Cardiac fibroblast (primary cell): ENCODE measurements at places on chromosomes 12 and 14.

DNA sequence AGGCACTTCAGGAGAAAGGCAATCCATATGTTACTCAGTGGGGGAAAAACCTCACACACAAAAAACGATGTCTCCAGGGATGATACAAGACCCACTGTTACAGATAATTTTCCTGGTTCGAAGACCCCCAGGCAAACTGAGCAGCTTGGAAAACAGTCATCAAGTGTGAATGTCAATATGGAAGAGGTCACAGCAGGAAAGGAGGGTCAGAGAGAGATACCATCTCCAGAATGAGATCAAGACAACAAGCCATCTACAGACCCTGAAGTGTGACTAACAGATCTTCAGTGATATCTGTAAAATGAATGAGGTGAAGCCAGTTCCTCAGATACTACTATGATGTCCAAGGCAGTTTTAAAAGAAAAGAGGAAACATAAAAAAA lies 28.6 kb downstream of the GNS start:
- DNase-seq: no peak

DNA sequence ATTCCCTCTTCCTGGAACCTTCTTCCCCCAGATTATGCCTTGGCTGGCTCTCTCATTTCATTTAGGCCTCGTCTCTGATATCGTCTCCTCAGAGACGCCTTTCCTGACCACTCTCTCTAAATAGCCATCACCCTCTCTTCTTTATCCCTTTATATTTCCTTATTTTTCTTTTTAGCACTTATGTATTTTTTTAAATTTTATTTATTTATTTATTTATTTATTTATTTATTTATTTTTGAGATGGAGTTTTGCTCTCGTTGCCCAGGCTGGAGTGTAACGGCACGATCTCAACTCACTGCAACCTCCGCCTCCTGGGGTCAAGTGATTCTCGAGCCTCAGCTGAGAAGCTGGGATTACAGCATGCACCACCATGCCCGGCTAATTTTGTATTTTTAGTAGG lies 8.1 kb upstream of the ATP5MC2 start:
- DNase-seq: no peak

GRCh38 chr14:45972416-45972815 lies 679.2 kb downstream of the RPL10L start:
- DNase-seq: no peak

GRCh38 chr14:32021341-32021740 lies 55.8 kb upstream of the ARHGAP5 start:
- no peak for DNase-seq

GRCh38 chr12:101855976-101856375 lies 21.4 kb upstream of the DRAM1 start:
- no peak for DNase-seq

- DNase-seq: peak; percentile 47
These were observed 39.8 kb downstream of the GRIN2B start for GRCh38 chr12:13941258-13942249.

- peak; percentile 20 for DNase-seq
These were observed 181.6 kb downstream of the SOX5 start for GRCh38 chr12:23767834-23768233.

GRCh38 chr12:69000540-69001243 lies 67.7 kb upstream of the CPM start:
- DNase-seq: no peak

DNA sequence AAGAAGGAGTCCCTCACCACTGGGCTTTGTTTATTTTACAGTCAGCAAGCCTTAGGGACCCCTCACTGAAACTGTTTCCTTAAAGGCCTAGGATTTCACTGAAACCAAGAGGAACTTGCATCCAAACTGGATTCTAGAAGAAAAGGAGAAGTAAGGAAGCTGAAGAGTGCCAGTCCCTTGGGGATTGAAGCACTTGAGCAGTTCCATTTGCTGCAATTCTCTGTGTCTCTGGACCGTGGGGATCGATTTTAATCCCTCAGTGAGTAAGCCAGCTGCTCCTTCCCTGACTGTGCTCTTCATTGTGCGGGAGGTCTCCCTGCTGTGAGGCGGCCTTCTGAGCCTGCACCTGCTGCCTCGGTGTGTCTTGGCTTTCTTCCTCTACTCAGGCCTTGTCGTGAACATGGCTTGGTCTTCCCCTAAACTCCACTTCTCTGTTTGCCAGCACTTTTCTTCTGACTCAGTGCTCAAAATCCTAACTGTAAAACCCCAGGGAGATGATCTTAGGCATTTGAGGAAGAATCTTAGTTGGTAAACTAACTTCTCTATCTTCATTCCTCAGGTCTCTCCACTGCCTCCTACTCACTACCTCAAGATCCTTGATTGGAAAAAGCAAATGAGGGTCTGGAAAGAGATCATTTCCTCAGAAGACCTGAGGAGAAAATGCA lies 132.6 kb downstream of the SLC38A6 start:
- peak; percentile 37 for DNase-seq

DNA sequence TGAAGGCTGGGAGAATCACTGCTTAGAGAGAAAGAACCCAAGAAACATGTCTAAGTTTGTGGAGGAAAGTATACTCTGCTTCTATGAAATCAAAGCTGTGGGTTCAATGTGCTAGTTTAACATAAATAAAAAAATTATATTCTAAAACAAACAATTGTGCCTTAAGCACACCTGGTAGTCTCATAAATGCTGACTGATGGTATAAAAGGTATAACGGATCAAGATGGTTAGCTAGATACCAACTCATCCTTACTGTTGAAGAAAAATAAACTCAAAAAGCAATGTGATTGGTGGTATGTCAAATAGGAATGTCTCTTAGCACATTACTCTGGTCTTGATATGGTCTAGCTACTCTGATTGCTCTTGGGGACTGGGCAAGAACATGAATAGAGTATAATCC lies 117.8 kb downstream of the SLC41A2 start:
- no peak for DNase-seq

DNA sequence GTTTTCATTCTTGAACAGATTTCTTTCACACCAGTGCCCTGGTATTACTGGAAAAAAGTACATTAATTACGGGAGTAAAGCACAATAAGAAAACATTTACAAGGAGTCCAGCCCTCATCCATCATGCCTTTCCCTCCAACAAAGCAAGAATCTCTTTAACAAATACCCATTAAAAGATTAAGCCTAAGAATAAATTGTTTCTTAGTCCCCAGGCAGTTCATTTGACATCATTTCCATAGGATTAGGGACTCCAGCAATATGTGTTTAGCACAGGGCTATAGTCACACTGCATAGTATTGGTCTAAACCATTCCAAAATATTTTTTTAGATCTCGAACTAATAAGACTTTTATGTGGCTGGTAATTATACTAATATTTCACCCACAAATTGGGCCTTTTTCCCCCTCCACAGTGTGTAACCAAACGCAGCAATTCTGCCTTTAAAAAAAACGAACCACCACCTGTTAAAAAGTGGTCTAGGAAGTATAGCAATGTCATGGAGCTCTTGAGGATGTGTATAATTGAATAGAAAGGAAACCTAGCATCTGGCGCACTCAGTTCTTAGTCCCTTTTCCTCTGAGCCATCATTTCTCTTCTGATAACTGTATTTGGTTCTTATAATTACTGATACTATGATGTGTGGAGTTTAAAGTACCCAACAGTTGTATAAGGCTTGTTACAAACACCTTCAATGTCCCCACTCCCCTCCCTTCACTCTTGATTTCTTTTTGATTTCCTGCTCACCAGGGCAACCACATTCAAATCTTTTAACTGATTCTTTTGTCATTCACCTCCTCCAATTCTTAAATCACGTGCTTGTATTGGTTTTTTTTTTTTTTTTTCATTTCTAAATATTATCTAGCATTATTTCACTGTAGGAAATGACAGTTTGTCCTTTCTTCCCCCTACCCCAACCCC lies 138.7 kb downstream of the ETV6 start:
- no peak for DNase-seq

- DNase-seq: no peak
These were observed 476.6 kb downstream of the RMST start for GRCh38 chr12:97939156-97939555.

DNA sequence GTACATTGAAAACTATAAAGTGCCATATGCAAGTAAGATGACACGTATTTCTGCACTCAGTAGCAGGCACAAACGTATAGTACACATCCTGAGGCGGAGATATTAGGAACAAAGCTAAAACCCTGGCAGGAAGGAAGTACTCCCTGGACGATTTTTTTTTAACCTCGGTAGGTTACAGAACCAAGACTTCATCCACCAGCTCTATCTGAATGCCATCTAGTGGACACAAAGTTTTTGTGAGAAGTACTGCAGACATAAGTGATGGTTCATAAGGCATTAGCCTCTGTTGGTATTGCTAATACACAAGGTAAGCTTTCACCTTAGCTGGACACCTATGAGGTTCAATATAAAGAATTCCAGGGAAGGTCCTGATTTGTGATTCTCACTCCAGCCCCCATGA lies 83.0 kb upstream of the CCDC196 start:
- DNase-seq: peak; percentile 46

GRCh38 chr12:27551172-27551840 lies 27.3 kb downstream of the PPFIBP1 start:
- no peak for DNase-seq

- peak; percentile 69 for DNase-seq
These were observed 72.4 kb downstream of the TTC9 start for GRCh38 chr14:70714055-70714550.

DNA sequence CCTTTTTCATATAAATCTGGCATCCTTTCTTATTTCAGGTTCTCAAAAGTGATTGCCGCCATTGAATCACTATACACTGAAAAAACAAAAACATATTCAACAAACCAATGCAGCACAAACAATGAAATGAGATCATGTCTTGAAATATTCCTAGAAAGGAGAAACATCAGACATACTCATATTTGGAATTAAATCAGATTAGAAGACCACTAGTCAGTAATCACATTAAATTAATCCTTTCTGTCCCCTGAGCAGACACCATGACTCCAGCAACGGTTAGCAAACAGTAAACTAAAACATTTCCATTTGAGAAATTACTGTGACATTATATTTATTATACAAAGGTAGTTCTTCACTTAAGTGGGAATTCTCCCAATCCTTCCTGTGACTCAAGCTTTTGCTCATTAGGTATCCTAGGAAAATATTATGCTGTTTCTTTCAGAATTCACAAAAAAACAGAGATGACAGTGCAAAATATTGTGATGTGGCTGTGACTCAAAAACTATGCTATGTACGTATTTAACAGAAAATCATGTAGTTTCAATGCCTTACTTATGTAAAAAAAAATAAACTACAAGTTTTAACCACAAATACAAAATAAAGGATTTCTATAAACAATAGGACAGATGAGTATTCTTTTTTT lies 29.7 kb downstream of the CPNE8 start:
- DNase-seq: peak; percentile 3

DNA sequence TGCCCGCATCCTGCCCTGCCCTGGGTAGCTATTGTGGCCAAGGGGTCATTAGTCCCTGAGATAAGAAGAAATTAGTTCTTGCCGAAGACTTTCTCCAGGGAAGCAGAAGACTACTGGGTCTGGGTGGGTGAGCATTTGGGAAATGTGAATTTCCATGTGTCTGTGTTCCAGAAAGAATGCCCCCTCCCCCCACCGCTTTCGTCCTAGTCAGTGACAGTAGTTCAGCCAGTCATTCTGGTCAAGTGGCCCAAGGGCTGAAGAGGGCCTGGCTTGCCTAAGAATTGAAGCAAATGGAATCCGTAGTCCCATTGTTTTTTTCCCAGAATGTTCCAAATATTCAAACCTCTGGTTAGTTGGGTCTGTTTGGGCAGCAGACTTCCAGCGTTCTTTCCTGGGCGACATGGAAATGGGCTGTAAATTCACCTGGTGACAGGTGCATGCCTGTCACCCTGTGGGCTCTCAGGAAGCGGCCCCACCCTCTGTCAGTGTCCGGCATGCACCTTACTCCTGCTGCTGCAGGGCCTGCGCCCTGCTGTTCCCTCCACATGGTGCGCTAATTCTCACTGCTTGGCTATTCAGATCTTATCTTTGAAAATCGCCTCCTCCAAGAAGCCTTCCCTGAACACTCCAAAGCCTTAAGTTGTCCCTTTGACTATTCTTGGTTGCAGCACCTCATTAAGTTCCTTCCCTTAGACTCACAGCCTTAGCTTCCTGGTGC lies 1.4 kb upstream of the RFLNA start:
- DNase-seq: no peak

GRCh38 chr12:118061011-118061872 lies at the start of gene WSB2:
Gene WSB2 (minus strand): TSS chr12:118061179. CDS start chr12:118061048, 131 bp downstream.
- DNase-seq: peak; percentile 79

GRCh38 chr14:50022661-50023060 lies 93.7 kb downstream of the VCPKMT start:
- DNase-seq: no peak

DNA sequence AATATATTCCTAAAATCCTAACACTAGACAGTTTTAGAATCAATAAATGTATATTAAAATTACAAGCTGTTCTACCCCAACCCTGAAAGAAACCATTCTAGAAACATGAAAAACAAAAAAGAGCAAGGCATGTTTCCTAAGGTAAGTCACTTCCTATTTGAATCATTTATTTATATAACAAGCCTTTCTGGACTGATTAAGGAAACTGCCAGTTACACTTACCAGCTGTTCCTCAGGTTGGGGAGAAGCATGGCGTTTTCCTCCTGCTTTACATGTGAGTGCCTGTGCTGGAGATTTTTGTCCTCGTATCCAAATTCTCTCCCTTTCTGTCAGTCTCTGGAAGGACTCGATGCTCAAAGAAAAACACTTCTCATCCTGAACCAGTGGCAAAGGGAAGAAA lies 183.3 kb downstream of the EFCAB11 start:
- DNase-seq: peak; percentile 52

GRCh38 chr12:84305144-84305543 lies 607.5 kb downstream of the SLC6A15 start:
- DNase-seq: no peak

GRCh38 chr12:117212563-117213190 lies 22.4 kb upstream of the FBXO21 start:
- peak; percentile 87 for DNase-seq
